Peyer's patch (tissue), 4 donors: ENCODE measurements at places on chromosomes 12 and 14. TPM values are rescaled to one million over a fixed set of nuclear protein-coding genes. Genes with fewer than 3 reads are reported as not detected.
A peak's percentile ranks its signal among the peaks of the same experiment; 100 is the strongest.

Gene KIF26A
- total RNA-seq = 1.7 TPM

DNA sequence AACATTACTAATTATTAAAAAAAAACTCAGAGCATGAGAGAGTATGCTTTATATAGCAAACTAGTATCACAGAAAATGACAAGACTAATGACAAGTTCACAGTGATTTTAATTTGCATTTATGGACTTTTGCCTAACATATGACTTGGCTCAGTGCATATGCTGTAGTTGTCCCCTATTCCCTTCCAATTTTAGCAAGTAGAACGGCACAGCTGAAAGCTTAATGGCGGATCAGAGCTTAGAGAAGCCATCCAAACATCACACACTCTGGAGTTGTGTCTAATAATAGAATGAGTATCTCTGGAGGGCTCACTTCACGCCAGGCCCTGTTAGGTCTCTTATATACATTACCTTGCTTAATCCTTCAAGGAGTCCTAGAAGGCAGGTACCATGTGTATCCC lies 13.3 kb downstream of the CNIH1 start:
- no peak for DNase-seq
- H3K27me3 ChIP-seq = no peaks in the 10 kb centered on the region
- H3K36me3 ChIP-seq = no peaks in the 10 kb centered on the region
- H3K4me3 ChIP-seq = no peak overlapping the region
- no peak overlapping the region for H3K27ac ChIP-seq
- no peaks in the 10 kb centered on the region for H3K4me1 ChIP-seq

GRCh38 chr12:31874961-31875608 lies 84.1 kb upstream of the RESF1 start:
- H3K27ac ChIP-seq = peak overlapping the region; percentile 60
- peak; percentile 73 for DNase-seq
- H3K27me3 ChIP-seq = no peaks in the 10 kb centered on the region
- no peaks in the 10 kb centered on the region for H3K4me1 ChIP-seq
- no peak overlapping the region for H3K4me3 ChIP-seq
- no peaks in the 10 kb centered on the region for H3K36me3 ChIP-seq

DNA sequence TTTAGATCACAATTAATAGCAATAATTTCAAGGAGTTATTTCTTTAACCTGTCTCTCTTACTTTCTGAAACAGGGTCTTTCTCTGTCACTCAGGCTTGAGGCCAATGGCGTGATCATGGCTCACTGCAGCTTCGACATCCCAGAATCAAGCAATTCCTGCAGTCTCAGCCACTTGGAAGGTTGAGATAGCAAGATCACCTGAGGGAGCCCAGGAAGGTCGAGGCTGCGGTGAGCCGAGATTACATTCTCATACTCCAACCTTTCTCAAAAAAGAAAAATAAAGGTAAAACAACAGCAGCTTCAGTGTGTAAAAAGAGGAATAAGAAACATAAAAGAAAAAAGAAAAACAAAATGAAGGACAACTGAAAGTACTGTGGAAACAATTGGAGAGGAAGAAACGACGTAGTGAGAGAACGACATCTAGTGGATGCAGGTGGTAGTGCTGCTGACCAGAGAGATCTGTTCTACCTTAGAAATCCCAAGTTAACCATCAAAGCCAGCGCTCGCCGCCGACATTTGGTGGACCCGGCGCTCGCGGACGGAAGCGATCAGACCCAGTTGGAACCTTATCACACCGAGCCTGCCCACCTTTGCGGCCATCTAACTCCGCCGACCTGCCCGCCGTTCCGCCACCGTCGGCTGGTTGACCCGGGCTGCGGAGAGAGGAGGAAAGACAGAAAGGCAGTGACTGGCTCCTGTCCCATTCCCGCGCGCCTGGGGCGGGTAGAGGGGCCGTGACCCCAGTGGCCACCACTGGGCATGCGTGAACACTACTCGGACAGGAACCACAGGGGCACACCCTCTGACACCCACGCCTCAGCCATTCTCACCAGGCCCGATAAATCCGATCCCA lies 196.1 kb downstream of the ALG10 start:
- H3K36me3 ChIP-seq = no peaks in the 10 kb centered on the region
- H3K4me3 ChIP-seq = no peak overlapping the region
- H3K27ac ChIP-seq = no peak overlapping the region
- no peaks in the 10 kb centered on the region for H3K4me1 ChIP-seq
- no peaks in the 10 kb centered on the region for H3K27me3 ChIP-seq

GRCh38 chr12:131901431-131902331 lies 7.3 kb downstream of the ULK1 start:
- DNase-seq = no peak
- H3K36me3 ChIP-seq = peaks cover 15% of the 10 kb centered on the region
- peaks cover 4% of the 10 kb centered on the region for H3K4me1 ChIP-seq

DNA sequence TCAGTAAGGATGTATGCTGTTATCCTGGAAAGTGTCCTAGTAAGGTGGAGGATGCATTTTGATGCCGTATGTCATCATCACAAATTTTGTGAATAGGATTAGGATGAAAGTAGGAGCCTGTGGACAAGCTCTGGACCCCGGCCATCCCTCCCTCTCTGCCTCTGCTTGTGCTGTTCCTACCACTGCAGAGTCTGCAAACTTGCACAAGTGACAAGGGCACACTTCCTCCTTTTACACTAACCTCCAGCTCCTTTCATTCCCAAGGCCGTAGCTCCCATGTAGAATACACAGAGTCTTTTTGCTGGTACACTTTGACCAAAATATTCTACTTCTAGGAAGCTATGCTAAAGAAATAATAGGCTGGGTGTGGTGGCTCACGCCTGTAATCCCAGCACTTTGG lies 13.3 kb upstream of the TMCC3 start:
- no peaks in the 10 kb centered on the region for H3K27me3 ChIP-seq
- DNase-seq = no peak
- H3K4me3 ChIP-seq = no peak overlapping the region
- H3K27ac ChIP-seq = no peak overlapping the region
- H3K36me3 ChIP-seq = no peaks in the 10 kb centered on the region
- no peaks in the 10 kb centered on the region for H3K4me1 ChIP-seq

Gene TRAFD1
- total RNA-seq = 34.6 TPM

- H3K27ac ChIP-seq = no peak overlapping the region
Observed at GRCh38 chr14:45212231-45212630, 40.8 kb downstream of the MIS18BP1 start.

DNA sequence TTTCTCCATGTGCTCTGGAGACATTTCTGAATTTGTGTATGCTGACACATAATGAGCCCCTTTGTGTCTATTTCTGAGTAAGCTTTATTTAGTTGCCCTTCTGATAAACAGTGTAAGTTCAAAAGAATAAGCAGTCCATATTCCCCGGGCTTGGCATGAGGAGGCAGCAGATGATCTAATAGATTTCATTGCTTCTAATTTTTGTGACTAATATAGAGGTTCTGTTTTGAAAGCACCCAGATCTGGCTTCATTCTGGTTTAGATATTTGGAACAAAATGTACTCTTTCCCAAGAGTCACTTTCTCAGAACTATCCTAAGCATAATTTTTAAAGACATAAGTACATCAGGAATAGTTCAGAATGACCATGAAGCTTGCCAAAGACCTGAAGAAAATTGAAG lies 290.9 kb downstream of the BTG1 start:
- no peaks in the 10 kb centered on the region for H3K27me3 ChIP-seq
- no peak for DNase-seq
- no peaks in the 10 kb centered on the region for H3K36me3 ChIP-seq
- H3K4me3 ChIP-seq = no peak overlapping the region
- no peaks in the 10 kb centered on the region for H3K4me1 ChIP-seq
- H3K27ac ChIP-seq = peak overlapping the region; percentile 34

DNA sequence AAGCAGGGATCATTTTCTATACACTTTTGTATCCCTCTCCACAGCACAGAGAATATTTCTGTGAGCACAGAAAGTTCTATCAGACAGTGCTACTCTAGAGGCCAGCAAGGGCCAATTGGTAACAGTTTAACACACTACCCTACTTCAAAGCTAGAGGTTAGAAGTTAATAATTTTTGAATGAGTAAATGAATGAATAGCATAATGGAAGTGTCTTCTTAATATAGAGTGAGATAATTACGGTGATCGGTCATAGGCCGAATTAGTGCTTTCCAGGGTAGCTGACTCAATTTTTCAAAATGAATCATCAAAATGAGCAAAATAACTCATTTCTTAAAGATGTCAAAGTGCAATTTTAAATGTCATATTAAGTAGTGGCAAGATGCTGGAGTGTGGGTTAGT lies 67.0 kb upstream of the CCDC198 start:
- no peaks in the 10 kb centered on the region for H3K4me1 ChIP-seq
- no peak overlapping the region for H3K27ac ChIP-seq
- DNase-seq = no peak
- H3K27me3 ChIP-seq = no peaks in the 10 kb centered on the region
- H3K4me3 ChIP-seq = no peak overlapping the region

- no peaks in the 10 kb centered on the region for H3K27me3 ChIP-seq
- no peaks in the 10 kb centered on the region for H3K4me1 ChIP-seq
- no peak overlapping the region for H3K27ac ChIP-seq
- no peak for DNase-seq
- no peaks in the 10 kb centered on the region for H3K36me3 ChIP-seq
Observed at GRCh38 chr14:55071870-55072640, 20.6 kb downstream of the MAPK1IP1L start.

Gene FAM181A
- total RNA-seq = not detected

- no peaks in the 10 kb centered on the region for H3K27me3 ChIP-seq
- H3K4me1 ChIP-seq = no peaks in the 10 kb centered on the region
- no peaks in the 10 kb centered on the region for H3K36me3 ChIP-seq
- DNase-seq = peak; percentile 5
- no peak overlapping the region for H3K4me3 ChIP-seq
Observed at GRCh38 chr14:105689722-105690121, 163.3 kb downstream of the TMEM121 start.

DNA sequence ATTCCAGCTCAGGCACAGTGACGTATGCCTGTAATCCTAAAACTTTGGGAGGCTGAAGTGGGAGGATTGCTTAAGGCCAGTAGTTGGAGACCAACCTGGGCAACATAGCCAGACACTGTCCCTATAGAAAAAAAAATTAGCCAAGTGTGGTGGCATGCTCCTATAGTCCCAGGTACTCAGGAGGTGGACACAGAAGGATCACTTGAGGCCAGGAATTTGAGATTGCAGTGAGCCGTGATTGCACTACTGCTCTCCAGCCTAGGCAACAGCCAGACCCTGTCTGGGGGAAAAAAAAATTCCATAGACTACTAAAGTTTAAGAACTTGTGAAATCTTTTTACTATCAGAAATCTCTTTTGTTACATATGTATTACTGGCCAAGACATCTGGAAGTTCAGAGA lies 6.6 kb downstream of the FAM177A1 start:
- peaks cover 49% of the 10 kb centered on the region for H3K36me3 ChIP-seq
- peaks cover 5% of the 10 kb centered on the region for H3K4me1 ChIP-seq
- no peak for DNase-seq
- H3K4me3 ChIP-seq = no peak overlapping the region
- H3K27ac ChIP-seq = no peak overlapping the region

Gene FSCB
- total RNA-seq = not detected
